ENCODE measurements at places on chromosomes 3 and 15.
A peak's percentile ranks its signal among the peaks of the same experiment; 100 is the strongest.

- peak; percentile 78 for DNase-seq
Measured at GRCh38 chr3:128068156-128068620, 16.0 kb downstream of the SEC61A1 start.

DNA sequence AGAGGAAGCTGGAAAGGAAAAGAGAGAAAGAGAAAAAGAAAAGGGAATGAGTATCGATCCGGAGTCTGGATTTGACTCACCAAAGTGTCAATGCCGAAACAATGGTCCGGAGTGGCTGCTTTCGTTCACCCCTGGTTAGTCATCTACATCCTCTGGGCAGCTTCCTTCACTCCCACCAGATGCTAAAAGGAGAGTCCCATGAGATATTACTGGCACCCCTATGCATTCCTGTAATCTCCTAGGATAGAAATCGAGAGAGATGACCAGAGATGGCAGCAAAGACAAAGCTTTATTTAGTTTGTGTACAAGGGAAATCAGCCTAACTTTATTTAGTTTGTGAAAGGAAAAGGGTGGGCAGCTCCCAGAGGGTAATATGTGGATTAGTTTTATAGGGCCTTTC, 622.2 kb downstream of the ZPLD1 start:
- no peak for DNase-seq

DNA sequence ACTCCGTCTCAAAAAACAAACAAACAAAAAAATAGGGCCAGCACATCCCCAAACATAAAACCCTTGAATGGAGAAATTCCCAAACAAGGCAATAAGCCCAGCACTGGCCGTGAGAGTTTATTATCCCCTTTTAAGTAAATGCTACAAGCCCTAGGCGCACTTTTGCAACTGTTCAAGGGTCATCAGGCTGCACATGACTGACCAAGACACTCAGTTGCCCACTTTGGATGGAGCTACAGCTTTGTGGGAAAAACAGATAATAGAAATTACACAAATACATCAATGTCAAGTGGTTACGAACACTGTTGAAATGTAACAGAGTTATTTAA, 33.7 kb upstream of the ZNF445 start:
- no peak for DNase-seq

DNA sequence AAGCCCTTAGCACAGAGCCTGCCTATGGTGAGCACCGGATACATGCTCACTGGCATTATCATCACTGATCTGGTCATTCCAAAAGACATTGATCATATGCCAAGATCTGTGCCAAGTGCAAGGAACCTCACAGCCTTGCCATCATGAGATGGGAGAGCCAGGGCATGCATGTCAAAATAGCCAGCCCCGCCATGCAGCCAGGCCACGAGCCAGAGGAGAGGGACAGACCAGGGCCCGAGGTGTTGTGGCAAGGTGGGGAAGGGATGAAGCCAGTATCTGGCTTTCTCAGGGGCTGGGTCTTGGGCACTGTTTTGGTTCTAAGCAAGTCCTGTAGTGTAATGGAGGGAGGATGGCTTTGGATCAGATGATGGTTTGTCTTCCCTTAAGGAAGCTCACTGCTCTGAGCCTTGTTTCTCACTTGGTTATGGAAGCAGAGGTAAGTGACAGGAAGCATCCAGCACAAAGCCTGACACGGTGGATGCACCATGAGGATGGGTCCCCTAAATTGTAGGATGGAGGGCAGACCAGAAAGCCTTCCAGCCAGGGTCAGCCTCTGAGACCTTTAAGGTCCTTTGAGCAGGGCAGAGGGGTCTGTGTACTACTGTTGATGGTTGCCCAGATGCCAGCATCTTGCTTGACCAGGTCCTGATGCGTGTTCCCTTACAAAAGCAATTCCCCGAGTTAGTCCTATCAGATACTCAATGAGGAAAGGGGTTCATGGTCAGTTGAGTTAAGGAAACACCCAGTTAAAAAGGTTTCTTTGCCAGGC, 247.7 kb upstream of the TLE3 start:
- no peak for DNase-seq

DNA sequence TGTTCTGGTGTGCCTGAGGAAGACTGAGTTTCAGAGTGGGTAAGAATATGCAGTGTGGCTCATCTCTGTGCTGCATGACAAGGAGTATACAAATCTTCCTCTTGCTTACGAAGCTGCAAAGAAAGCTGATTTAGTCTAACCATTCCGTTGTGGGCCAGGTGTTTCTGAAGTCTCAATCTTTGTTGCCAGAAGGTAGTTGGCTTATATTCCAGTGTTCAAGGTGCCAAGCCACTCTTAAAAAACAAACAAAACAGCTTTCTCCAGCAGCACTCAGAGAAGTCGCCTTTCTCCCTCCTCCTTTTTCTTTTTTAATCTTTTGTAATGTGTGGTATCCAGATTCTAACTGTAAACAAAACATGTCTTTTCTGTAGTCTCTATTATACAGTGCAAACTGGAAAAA, 872.4 kb downstream of the NAALADL2 start:
- no peak for DNase-seq

DNA sequence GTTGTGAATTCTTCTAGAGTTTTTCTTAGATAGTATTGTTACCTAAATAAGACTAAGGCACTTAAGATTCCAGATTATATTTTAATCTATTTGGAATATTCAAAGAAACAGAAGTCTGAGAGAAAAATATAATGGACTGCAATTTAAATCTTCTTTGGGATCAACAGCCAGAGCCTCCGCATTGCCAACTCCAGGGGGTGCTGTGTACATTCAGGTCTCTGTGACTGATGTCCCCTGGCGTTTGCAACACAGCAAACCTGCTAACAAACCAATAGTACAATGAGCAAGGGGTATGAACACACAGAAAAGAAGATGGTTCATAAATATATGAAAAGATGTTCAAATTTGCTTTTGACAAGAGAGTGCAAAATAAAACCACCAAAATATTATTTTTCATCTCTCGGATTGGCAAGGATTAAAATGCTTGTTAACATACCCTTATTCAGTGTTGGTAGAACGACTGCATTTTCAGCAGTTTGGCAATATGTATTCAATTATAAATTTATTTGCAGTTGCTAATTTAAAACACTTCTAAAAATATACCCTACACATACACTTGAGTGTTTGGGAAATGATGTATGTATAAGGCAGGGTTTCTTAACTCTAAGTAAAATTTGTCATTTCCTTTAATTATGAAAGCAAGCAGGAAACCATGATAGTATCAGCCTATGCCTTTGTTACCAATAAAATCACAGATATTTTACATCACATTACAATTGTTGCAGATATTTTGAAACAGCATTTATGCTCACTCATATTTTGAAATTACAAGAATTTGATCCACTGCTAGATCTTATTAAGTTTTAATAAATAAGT, 16.1 kb upstream of the TM4SF1 start:
- peak; percentile 62 for DNase-seq

GRCh38 chr15:73474785-73475184, 31.8 kb downstream of the REC114 start:
- peak; percentile 5 for DNase-seq

Data from hematopoietic multipotent progenitor cell treated with erythropoietin and hydrocortisone succinate and interleukin-3 and kit ligand, for 8 days (in vitro differentiated cells).